ENCODE measurements at places on chromosomes 7 and 10. TPM values are rescaled to one million over a fixed set of nuclear protein-coding genes. Genes with fewer than 3 reads are reported as not detected.

Gene HTR7
- total RNA-seq, result 0.22 TPM

Gene ATG9B
- under 0.01 TPM for total RNA-seq

Gene CPEB3
- total RNA-seq, result 1.6 TPM

Gene FAM204A
- 64.4 TPM for total RNA-seq

Gene ABCF2
- total RNA-seq, result 32.6 TPM

Gene ZRANB1
- total RNA-seq, result 24.7 TPM

Gene ITGB8
- 1.6 TPM for total RNA-seq

Gene MMRN2
- total RNA-seq, result 93.6 TPM

Gene FAM131B
- total RNA-seq, result 0.11 TPM

Gene JCAD
- 55.3 TPM for total RNA-seq

All from dermis lymphatic vessel endothelial cell (primary cell).